ENCODE measurements at places on chromosomes 7 and 10.

DNA sequence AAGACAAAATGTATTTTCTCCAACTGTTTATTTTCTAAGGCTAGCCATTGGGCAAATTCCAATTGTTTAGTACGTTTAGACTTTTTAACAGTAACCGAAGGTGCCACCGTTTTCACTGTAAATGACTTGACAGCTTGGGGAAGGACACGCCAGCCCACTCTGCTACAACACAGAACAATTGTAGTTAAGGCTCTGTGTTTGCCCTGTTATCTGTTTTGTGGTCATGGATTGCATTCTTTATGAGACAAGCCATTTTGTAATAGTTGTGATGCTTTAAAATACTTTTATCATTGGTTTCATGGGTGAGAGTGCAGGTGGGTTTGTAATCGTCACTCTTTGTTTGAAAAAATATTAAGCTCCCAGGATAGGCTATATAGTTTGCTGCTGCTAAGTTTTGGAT, 6.6 kb upstream of the PITRM1 start:
- DNase-seq: no peak

- DNase-seq: no peak
These were observed 111.3 kb downstream of the SNX13 start for GRCh38 chr7:17829001-17829400.

GRCh38 chr7:90409667-90410066, 6.4 kb downstream of the CLDN12 start:
- DNase-seq: no peak

GRCh38 chr7:77548206-77548605, 11.1 kb downstream of the PTPN12 start:
- DNase-seq: no peak

- DNase-seq: no peak
These were observed 1249.1 kb downstream of the TYW1 start for GRCh38 chr7:68245688-68246087.

DNA sequence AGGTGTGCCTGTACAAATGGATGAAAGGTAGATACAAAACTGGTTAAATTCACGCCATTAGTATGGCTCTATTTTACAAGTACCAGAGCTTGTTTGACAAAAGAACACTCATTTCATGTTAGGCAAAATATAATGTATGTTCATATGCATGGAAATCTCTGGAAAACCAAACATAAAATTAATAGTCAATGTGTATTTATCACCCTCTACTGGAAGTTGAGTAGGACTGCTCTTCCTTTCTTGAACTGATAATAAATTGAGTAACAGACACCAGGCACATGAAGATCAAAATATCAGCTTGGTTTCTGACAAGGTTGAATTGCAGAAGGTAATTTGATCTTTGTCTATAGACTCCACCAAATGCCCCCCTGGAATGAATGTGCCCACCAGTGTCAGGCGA, 19.8 kb upstream of the AKR1B1 start:
- DNase-seq: no peak

GRCh38 chr7:110856704-110857103, 234.2 kb upstream of the LRRN3 start:
- no peak for DNase-seq

DNA sequence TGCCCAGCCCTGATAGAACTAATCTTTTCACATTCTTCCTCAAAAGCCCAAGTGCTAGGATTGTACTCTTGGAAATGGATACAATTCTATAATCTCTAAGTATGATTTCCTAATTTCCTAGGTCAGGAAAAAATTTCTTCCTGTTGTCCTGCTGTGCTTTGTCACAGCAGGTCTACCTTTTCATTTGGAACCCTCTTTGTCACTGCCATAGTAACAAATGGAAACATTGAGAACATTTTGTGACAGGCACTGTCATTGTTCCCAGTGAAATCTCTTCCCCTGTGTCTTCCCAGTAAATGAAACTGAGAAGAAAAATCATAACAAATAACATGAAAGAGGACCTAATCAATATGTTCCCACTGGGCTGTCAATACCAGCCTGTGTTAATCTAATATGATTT, 150.9 kb upstream of the KAT6B start:
- no peak for DNase-seq

GRCh38 chr7:55548295-55548731, 24.0 kb downstream of the VOPP1 start:
- no peak for DNase-seq

DNA sequence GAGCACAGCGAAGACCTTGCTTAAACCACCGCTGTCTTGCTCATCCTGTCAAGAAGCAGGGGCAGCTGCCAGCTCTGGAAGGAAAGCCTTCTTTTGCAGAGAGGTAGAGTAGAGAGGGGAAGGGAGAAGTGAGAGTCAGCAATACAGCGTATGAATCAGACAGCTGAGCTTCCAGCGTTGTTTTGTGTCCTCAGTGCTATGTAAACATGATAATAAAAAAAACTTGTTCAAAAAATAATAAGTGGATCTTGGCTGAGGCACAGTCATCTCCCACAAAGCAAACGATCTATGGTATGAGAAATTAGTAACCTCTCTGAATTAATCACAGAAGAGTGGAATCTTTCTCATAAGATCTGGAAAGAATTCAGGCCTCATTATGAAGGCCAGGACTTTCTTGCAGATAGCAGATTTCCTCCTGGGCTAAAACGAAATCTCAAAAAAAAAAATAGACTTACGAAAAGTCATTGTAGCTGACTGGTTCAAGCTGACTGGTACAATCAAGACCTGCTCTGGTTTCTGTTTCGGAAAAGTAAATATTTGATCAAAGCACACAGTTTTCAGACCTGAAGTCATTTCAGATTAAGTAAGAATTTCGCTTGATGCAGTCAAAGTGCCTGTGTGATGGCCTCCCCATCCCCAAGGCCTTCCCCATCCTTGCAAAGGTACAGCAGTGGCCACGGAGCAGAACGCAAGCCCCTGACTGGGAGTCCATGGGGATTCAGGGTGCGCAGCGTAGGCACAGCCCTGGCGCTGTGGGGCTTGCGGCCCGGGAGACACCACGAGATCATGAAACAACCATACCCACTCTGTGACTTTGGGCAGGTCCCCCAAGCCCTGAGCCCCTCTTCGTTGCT, 29.4 kb downstream of the CHST15 start:
- DNase-seq: no peak

- DNase-seq: no peak
These were observed 36.6 kb upstream of the SRGN start for GRCh38 chr10:69051303-69051702.

- no peak for DNase-seq
These were observed 29.0 kb downstream of the DIP2C start for GRCh38 chr10:660413-660969.

- DNase-seq: no peak
These were observed 65.7 kb downstream of the AOAH start for GRCh38 chr7:36658335-36659171.

GRCh38 chr10:105356626-105357025, 715.5 kb downstream of the SORCS3 start:
- no peak for DNase-seq

DNA sequence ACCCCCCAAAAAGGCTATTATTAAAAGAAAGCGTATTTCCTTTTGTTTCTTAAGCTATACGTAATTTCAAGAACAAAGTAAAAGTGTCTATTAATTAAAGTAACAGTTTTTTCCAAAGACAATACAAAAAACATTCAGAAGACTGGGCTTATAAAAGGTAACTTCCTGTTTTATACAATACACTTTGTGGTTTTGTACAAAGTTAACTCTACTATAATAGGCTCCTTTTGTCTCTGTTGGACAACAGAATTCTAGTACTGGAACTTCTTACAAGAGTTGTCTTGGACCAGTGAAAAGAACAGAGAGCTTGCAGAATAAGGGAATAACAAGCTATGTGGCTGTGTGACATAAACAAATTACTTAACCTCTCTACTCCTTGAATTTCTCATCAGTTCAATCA, 21.5 kb downstream of the SFMBT2 start:
- DNase-seq: no peak

GRCh38 chr10:132418527-132419416, 21.8 kb downstream of the PWWP2B start:
- DNase-seq: no peak

DNA sequence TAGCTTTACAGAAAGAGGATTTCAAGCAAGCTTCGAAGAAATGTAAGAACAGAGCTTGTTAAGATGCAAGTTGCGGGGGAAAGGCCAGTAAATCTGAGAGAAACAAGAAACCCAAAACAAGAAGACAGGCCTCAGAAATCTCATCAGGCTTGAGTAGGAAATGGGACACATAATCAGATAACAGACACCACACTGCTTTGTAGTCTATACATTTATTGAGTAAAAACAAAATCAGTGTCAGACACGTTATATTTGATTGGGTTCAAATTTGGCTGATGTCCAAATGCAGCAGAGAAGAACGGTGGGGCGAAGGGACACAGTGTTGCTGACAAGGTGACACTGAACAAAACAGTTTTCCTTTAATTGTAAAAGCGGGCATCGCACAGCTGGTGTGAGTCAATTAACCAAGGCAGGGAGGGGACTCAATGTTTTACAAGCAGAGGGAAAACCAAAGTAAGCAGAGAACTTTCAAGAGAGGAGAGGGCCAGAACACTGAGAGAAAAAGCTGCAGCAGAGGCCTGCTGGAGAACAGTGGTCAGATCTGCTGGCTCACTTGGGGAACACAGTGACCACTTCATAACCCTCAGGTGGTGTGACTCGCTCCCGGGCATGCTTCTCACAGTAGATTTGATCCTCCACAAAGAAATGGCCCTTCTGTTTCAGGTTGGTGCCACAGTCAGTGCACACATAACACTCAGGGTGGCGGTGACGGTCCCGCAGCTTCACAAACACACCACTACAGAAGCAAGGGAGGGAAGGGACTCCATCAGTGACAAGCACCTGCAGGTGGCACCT, 43.5 kb downstream of the ACSM6 start:
- DNase-seq: no peak

Data from stimulated activated CD8-positive, alpha-beta memory T cell treated with anti-CD3 and anti-CD28 coated beads, Interleukin-12 subunit alpha, Interleukin-12 subunit beta, amount 100 ng/mL, for 1 hour (primary cell).